ENCODE measurements at places on chromosomes 1 and 21.

DNA sequence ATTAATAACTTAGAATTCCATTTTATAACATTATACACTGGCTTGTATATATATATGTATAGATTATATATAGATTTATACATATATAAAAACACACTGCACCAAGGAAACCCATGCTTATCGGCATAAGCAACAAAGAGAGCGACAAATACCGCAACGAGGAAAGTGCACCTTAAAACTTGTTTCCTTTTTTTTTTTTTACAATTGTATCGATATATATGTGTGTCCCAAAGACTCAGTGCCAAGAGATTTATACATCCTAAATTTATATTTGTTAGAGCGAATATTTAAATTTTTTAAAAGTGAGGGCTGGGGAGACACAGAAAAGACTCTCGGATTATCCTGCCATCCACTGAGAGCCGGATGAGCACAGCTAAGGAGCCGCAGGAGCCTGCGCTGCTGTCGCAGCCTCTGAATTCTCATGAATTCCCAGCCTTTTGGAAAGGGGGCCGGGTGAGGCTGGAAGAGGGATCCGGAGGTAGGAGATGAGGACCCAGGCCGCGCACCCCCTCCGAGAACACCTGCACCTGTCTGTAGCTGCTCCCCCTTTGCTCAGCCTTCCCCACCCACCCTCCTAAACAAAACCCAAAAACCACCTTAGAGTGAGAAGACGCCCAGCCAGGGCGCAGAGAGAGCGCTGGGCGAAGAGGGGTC, 5.2 kb downstream of the DMRTA2 start:
- no peak for DNase-seq

DNA sequence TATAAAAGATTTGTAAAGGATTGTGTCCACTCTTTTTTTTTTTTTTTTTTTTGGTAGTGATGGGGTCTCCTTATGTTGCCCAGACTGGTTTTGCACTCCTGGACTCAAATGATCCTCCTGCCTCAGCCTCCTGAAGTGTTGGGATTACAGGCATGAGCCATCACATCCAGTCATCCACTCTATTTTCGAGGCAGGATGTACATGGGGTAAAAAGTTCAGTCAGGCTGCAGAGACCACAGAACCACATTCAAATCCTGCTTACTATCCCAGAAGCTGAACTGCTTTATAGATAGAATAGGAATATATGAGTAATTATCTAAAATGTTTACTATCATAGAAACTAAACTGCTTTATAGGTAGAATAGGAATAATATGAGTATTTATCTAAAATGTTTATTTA, 26.0 kb upstream of the KCNK2 start:
- DNase-seq: no peak

GRCh38 chr1:154158307-154159125, 3.6 kb upstream of the NUP210L start:
- DNase-seq: no peak

DNA sequence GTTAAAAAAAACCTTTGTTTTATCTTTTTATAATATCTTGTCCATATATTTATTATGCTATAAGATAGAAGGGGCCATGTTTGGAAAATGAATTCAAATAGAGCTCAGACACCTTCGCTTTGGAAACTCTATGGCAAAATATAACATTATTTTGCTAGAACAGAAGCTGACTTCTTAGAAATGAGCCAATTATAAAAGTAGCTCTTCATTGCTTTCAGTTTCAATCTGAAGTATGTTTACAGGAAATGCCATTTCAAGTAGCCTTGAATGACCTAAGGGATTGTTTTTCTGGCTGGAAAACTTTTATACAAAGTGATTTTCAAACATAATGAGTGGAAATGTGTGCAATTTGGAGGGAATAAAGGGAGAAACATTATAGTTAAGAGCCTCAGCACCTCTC, 37.8 kb upstream of the GBP5 start:
- DNase-seq: no peak

GRCh38 chr1:176098560-176098959, 108.5 kb downstream of the COP1 start:
- no peak for DNase-seq

DNA sequence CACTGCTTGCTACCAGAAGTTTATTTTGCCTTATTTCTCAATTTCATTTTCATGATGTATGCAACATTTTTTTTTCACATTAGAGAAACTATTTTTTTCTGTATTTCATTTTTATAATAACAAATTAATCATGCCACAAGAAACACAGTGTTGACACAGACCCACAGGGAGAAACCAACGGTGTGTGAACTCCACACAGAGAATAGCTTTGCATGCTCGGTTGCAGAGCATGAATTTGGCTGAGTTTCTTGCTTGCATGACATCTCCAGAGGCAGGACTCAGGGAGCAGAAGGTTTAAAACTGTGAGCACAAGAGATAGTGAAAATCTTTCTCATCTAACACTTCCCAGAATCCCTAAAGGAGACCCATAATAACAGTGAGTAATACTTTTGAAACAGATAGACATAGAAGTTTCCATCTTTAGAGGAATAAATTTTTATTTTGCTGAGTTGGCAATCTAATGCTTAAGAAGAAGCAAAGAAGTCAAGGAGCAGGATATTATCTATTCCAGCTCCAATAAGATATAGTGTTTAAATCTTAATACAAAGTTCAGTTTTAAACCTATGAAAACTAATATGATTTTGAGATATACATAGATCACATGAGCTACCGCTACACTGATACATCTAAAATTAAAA, 890.9 kb downstream of the MRPL39 start:
- no peak for DNase-seq

DNA sequence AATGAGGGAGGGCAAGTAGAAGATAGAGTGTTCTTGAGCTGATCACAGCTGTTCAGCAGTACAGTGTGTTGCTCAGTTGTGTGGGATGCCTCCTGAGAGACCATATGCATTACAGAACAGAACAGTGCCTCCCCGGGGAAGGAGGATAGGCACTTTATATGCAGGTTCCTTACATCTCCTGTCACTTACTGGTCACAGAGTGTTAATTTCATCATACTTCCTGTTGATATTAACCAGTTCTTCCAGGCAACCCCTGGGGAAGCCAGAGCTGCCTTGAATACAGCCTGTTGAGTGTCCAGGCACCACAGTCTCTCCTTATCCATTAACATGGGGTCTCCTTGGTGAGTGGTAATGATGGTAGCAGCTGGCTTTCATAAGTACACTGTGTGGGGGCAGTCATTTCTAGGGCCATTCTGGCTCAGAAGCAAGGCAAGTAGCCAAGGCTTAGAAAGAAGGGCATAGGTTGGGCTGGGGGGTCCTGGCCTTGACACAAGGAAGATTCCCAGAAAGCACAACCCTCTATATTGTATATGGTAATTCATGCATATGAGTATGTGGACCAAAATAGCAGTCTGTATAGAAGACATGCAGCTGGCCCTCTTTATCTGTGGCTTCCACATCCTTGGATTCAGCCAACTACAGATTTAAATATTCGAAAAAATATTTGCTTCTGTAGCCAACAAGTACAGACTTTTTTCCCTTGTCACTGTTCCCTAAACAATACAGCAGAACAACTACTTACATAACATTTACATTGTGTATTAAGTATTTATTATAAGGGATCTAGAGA, 142.4 kb downstream of the ZP4 start:
- DNase-seq: no peak

DNA sequence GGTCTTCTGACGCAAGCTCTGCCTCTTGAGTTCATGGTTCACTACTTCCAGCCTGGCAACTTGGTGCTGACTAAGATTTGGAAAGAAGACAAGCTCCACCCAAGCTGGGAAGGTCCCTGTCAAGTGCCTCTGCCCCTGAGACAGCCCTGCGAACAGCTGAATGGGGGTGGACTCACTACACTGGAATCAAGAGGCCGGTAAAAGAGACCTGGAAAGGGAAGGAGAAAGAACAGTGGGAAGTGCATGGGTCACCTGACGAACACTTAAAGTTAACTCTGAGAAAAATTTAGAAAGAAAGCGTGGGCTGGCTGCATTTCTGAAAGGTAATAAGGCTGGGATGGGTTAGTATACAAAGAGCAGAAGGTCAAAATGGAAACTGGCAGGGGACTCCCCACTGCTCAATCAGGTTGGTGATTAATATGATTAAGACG, 26.1 kb upstream of the ZNF496 start:
- DNase-seq: no peak

DNA sequence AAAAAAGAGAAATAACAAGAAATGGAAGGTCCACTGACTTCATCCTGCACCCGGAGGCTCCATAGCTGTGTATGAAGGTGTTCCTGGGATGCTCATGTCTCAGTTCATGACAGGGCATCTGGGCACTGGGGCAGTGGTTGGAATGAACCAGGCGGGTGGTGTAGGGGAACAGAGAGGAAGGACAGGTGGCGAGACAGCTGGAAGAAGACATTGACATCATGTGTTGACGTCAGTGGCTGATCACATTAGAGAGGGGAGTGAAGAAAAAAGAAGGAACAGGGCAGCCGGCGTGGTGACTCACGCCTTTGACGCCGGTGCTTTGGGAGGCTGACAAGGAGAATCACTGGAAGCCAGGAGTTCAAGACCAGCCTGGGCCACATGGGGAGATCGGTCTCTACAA, 50.1 kb downstream of the HUNK start:
- DNase-seq: no peak

DNA sequence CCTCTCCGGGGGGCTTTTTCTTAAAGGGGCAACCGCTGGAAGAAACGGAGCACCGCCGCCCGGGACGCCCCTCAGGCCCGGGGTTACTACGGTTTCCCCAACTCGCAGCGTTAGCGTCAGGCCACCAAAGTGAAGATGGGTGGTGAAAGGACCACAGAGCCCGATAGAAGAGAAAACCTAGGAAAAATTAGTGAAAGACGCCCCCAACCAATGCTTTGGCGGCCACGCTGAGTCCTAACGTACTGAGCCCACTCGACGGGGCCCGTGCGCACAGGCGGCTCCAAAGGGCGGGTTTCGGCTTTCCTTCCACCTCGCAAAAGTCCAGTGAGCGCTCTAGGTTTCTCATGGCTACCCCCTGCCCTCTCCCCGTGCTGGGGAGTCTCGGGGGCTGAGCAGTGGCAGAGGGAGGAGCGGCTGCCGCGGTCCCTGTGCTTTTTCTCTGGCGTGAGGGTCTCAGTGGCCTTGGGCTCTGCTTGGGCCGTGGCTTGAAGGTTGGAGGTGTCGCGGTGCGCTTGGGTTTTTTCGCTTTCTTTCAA, 12.2 kb upstream of the SPEN start:
- DNase-seq: peak; percentile 33

GRCh38 chr1:30515755-30516484, 207.5 kb downstream of the MATN1 start:
- DNase-seq: no peak

- no peak for DNase-seq
Observed at GRCh38 chr1:42317308-42317707, 17.7 kb downstream of the FOXJ3 start.

DNA sequence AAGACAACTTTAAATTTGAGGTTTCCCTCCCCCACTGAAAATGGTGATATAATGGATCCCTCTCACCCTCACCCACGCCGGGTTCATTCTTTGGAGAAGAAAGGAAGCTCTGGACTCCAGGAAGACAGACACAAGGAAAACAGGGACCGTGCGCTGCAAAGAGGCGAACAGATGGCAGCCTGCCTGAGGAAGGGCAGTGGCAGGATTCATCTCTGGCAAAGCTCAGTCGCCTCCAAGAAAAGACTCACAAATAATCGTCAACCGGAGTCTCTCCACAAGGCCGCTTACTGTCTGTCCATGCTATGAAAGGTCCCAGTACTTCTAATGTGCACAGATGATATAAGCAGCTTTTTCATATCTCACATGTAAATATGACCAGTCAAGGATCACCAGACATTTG, 110.3 kb downstream of the TIAM1 start:
- DNase-seq: no peak

GRCh38 chr1:16605532-16606505, 7.5 kb downstream of the NBPF1 start:
- no peak for DNase-seq

DNA sequence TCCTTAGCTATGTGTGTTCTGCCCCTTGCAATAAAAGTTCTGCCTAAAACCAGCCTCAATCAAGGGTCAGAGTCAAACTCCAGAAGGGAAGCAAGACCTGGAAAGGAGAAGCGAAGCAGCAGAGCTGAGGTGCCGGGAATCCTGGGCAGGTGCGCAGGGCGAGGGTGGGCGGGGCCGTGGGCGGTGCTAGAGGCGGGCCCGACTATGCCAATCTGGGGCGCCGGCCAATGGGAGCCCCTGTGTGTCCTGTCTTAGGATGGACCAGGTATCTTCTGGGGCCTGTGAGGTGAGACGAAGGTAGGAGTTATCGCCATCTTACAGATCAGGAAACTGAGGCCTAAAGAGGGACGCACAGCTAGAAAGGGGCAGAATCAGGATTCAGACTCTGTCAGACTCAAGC, 120.3 kb downstream of the PTPRU start:
- DNase-seq: no peak

- no peak for DNase-seq
Observed at GRCh38 chr1:67013573-67013972, 40.4 kb downstream of the SLC35D1 start.

GRCh38 chr1:31198150-31198549, 41.5 kb downstream of the NKAIN1 start:
- DNase-seq: no peak

GRCh38 chr1:18632218-18632588, 1.6 kb downstream of the PAX7 start:
- DNase-seq: no peak

DNA sequence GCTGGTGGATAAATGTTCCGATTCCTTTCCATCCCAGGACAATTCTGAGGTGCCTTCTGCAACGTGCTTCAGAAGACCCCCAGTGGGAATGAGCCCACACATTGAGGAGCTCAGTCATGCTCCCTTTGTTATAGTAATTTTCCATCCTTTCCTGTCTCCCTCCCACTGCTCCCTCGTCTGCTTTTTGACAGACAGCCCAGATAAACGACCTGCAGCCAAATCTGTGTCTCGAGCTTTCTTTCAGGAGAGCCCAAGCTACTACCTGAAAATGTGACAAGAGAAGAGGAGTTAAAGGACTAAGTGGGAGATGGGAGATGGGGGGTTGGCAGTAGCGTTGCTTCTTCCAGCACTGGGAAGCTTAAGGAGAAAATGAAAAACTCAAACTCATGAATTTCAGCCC, 65.9 kb upstream of the LRRN2 start:
- DNase-seq: no peak

DNA sequence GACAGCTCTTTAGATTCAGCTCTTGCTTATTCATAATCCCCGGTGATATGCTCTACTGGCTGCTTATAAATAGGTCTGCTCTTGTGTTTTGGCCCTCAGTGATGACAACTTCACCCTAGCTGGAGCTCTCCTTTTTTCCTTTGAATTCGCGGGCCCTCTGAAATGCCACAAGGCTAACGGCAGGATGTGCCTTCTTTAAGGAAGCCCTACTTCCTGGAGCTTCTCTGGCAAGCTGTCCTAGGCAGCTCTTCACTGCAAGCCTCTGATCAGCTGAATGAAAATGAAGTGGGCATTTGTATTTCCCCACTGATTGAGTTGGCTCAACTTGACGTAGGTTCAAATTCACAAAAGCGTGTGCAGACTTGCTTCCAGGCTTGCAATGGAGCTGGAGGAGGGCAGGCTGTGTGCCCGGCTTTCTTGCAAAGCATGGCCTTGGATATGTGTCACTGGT, 22.2 kb downstream of the SGIP1 start:
- no peak for DNase-seq

GRCh38 chr1:36722871-36723270, 240.2 kb upstream of the CSF3R start:
- no peak for DNase-seq

GRCh38 chr1:240004086-240004749, 87.5 kb upstream of the FMN2 start:
- no peak for DNase-seq

All from activated T-cell treated with anti-CD3 and anti-CD28 coated beads for 1 hour (primary cell).